ENCODE measurements at places on chromosomes 3 and 15.
A peak's percentile ranks its signal among the peaks of the same experiment; 100 is the strongest.

- no peak for DNase-seq
Observed at GRCh38 chr3:31550452-31551251, 17.9 kb downstream of the STT3B start.

DNA sequence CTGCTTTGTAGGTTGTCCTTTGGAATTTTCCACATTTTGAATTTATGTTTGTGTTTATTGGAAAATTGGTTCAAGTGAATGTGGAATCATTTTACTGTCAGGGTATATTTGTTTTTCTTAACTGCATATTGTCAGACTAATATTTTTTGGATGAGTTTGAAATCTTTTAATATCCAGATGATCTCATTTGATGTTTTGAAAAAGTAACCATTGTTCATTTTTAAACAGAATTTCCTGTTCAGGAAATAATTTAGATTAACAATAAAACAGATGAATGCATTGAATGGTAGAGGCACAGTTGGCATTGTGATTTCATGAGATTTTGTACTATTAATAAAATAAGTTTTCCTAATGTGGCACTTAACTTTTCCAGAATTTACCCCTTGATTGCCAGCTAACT, 15.5 kb downstream of the TRAK1 start:
- DNase-seq: no peak

DNA sequence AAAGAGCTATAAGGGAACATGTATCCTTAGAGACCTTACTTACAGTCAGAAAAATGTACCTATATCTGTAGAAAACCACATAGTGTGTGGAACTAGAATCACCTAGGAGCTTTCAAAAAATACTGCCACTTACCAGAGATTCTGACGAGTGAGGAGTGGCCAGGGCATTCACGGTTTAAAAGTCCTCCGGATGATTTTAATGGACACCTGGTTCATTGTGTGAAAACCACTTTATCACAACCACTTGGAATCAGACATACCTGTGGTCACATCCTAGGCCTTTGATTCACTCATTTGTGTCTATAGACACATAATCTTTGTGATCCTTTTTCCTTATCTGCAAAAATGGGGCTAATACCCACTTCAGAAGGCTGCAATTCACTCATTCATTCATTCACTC, 159.8 kb downstream of the MBNL1 start:
- DNase-seq: no peak

DNA sequence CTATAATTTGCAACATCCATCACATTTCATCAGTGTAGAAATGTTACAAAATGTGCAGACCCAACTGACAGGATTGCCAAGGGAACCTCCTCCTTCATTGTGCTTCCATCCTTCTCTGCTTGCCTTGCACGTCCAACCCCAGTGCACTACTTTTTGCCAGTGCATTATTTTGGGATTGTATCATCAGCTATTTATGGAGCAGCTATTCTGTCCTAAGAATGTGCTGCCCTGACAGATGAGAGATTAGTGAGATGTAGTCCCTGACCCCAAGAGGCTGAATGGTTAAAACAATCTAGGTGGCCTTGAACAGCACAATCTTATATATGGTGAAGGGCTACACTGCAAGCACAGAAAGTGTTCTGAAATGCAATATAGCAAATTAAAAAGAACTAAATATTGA, 935.8 kb downstream of the IGSF11 start:
- no peak for DNase-seq

DNA sequence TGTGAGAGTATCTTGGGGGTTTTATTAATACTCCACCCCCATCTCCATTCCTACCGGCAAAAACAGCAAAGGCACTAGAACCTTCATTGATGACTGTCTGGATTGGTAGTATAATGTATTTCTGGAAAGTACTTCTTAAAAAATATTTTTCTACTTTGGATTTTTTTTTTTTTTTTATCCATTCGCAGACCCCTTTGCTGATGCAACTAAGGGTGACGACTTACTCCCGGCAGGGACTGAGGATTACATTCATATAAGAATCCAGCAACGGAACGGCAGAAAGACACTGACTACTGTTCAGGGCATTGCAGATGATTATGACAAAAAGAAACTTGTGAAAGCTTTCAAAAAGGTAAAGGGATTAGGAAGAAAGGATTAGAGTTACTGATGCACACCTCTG, 1.2 kb downstream of the EIF1B start:
- peak; percentile 10 for DNase-seq

- DNase-seq: no peak
Observed at GRCh38 chr3:106268696-106269095, 399.9 kb upstream of the CBLB start.

GRCh38 chr15:60945196-60945595, 283.9 kb downstream of the RORA start:
- no peak for DNase-seq

DNA sequence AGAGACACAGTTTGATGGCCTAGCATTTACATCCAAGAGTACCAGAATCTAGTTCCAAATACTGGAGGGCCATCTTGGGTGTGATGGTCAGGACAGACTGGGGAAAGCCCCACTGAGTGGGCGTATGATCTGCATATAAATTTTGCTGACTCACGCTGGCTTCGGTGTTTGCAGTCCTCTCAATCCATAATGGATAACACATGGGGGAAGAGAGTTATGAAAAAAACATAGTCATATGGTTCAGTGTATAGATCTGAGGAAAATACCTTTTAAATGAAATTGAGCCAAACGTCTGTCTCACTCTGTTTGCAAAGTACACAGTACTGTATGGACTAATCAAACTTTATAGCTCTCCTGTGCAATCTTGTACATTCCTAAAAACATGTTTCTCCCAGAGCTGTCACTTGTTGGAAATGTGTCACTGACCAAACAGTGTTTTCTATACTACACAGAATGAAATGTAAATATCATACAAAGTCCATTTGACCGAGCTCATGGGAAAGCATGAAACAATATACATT, 125.3 kb upstream of the THBS1 start:
- DNase-seq: no peak

GRCh38 chr3:157906627-157907026, 199.6 kb downstream of the SHOX2 start:
- no peak for DNase-seq

DNA sequence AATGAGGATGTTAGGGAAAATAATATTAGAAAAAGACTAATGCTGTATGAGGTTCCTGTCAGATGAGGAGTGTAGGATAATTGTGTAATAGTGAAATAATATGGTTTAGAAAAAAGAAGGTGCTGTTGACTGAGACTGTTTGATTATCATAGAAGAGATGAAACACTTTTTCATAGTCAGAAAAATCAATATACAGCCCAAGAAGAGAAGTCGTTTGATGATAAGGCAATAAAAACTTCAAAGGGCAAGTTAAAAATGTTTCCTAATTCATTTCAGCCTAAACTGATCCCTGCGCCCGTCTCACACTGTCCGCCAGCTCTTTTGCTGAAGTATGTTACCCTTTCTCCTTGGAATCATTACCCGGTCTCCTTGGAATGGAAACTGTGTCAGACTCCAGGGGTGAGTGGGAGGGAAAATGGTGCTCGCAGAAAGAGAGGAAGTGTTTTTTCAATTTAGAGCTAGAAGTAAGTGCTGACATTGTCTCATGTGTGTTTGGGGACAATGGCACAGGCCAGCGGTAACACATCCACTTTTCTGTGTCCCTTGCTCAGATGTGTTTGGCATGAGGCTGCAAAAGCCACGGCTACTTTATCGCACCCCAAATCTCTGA, 23.6 kb downstream of the DUT start:
- no peak for DNase-seq

DNA sequence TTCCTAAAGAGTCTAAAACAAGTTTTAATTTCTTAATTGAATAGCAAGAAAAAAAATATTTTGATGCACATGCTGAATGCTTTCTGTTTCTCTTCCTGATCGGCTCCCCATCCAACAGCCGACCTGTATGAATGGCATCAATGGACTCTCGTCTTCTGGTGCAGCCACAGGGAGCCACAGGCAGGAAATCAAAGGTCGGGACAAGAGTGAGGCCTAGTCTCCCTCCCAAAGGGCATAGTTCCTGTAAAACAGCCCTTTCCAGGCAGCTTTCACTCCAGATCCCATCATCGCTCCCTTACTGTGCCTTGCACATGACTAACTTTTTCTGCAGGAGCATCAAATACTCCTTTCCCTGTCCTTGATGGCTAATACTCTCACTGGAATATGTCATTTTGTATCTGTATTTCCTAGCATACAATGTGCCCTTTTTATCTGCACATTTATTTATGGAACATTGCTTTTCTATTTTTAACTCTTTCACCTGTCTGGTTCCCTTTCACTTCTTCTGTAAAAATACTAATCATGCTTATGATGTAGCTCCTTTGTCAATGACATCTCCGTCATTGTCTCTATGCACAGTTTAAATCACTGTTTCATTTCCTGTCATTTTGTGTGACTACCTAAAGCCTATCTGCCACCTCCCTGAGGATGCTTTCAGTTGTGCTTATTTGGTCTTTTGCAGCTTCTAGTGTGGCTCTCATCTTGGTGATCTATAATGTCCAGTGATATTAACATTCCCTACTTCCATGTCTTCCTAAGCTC, 326.2 kb downstream of the CTNNB1 start:
- no peak for DNase-seq

GRCh38 chr3:72720566-72720965, 127.7 kb downstream of the SHQ1 start:
- DNase-seq: no peak

GRCh38 chr15:99070208-99070607, 34.7 kb upstream of the SYNM start:
- DNase-seq: no peak

- DNase-seq: no peak
Observed at GRCh38 chr3:158134363-158134762, 24.5 kb downstream of the RSRC1 start.

DNA sequence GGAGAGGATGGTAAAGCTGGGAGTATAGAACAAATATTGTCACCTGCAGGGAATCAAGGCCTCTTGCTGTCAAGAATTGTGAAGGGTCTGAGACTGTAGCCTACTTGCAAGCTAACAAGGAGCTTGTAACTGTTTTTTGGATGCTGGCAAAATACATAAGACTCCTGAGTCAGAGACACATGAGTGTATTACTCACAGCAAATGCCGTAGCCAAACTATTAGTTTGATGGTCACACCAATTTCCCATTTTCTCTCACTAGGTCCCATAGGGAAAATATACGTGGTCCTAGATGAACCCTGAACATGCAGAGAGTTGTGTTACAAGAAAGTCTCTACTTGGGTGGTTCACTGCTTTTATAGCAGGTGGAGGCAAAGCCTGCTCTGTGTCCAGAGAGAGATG, 44.7 kb upstream of the LIPC start:
- peak; percentile 30 for DNase-seq

- DNase-seq: no peak
Observed at GRCh38 chr3:139327861-139328260, 16.0 kb upstream of the MRPS22 start.

DNA sequence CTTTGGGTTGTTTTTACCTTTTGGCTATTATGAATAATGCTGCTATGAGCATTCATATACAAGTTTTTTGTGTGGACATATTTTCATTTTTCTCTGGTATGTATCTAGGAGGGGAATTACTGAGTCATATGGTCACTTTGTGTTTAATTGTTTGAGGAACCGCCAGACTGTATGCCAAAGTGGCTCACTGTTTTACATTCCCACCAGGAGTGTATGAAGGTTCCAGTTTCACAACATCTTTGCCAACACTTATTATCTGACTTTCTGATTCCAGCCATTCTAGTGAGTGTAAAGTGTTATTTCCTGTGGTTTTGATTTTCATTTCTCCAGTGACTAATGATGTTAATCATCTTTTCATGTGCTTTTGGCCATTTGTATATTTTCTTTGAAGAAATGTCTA, 51.8 kb downstream of the CMTM7 start:
- DNase-seq: no peak

- no peak for DNase-seq
Observed at GRCh38 chr15:32701863-32702262, 15.9 kb upstream of the GREM1 start.

DNA sequence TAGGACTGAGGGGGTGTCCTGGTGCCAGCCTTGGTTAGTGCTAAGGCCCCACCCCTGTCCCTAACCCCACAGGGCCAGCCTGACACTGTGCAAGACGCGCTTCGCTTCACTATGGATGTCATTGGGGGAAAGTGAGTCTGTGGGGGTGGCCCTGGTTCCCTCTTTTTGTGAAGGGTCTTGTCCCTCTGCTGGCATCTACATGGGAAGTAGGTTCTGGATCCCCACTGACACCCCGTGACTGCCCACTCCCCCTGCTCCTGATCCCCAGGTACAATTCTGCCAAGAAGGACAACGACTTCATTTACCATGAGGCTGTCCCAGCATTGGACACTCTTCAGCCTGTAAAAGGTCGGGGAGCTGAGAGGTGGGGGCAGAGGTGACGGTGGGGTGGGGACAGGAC, 26.4 kb downstream of the PTPN23 start:
- DNase-seq: no peak
